ENCODE measurements at places on chromosomes 11 and 22. TPM values are rescaled to one million over a fixed set of nuclear protein-coding genes. Genes with fewer than 3 reads are reported as not detected.
A peak's percentile ranks its signal among the peaks of the same experiment; 100 is the strongest.

GRCh38 chr11:43278193-43278956 is 33.4 kb upstream of the API5 start:
- H3K27me3 ChIP-seq, result peaks cover 19% of the 10 kb centered on the region
- no peak overlapping the region for H3K27ac ChIP-seq
- H3K4me1 ChIP-seq, result no peaks in the 10 kb centered on the region
- no peak overlapping the region for H3K4me3 ChIP-seq

DNA sequence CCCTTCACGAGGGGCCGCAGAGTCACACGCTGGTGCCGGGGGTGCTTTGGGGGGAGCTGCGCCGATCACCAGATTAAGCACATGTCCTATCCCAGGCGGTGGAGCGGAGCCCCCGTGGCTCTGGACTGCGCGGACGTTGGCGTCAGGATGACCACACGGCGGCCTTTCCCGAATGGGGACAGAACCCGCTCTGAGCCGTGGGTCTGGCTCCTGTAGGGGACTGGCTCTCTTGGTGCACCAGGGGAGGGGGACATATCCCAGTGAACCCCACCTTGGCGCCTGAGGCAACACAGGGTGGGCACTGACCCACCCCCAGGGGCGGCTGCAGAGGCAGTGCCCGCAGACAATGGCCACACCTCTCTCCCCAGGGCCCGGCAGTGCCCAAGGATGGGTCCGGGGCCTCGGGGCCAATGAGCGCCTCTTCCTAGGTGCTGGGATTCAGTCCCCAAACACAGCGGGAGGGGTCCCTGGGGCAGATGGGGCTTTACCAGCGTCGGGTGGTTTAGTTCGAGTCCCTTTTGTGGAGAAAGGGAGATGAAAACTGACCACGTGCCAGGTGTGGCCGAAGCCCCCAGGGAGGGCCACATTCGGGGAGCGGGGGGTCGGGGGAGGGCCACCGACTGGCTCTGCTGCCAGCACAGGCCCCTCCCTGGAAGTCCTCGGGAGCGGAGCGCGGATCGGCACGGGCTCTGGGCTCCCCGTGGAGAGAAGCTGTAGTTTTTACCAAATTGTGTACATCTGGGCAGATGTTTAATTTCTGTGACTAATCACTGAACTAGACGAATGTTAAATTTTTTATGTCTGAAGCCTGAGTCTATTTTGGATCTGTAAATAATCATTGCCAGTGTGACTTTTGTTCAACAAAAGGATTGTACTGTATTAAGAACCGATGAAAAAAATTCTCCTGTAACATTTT is 58.9 kb downstream of the GRAMD4 start:
- peak overlapping the region; percentile 67 for H3K27ac ChIP-seq
- H3K4me1 ChIP-seq, result peaks cover 44% of the 10 kb centered on the region
- H3K27me3 ChIP-seq, result no peaks in the 10 kb centered on the region
- DNase-seq, result no peak

BLID gene
- total RNA-seq, result not detected

GLYATL1 gene
- not detected for total RNA-seq

GRCh38 chr11:4118107-4118506 is 23.5 kb downstream of the RRM1 start:
- no peak overlapping the region for H3K4me3 ChIP-seq
- H3K27ac ChIP-seq, result no peak overlapping the region
- H3K27me3 ChIP-seq, result no peaks in the 10 kb centered on the region

INS gene
- total RNA-seq, result not detected

DNA sequence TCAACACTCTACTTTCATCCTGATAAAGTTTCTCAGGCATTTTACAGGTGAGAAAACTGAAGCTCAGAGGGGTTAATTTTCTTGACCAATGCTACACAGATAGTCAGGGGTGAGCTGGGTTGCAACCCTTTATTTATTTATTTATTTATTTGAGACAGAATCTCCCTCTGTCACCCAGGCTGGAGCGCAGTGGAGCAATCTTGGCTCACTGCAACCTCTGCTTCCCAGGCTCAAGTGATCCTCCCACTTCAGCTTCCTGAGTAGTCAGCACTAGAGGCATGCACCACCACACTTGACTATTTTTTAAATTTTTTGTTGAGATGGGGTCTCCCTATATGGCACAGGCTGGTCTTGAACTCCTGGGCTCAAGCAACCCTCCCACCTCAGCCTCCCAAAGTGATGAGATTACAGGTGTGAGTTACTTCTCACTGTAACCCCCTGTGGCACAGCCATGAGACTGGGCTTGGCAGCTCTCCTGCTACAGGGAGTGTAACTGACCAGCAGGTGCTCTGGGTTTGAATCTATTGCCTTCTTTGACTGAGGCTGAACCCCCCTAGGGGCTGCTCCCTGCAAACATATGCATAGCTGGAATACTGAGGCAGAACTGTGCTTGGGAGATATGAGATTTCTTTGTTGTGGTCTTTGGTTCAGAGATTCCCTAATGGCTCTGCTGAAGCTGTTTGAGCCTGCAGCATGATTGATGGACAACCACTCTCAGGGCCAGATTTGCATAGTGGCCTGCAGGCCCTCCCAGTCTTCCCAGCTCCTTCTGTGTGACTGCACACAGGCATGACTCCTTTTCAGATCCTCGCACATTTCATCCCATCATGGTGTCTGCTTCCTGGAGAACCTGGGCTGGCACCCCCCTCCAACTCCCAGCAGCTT is 6.1 kb downstream of the C11orf96 start:
- no peak for DNase-seq
- peaks cover 23% of the 10 kb centered on the region for H3K4me1 ChIP-seq
- H3K36me3 ChIP-seq, result no peaks in the 10 kb centered on the region
- no peak overlapping the region for H3K27ac ChIP-seq

GRCh38 chr11:63869171-63869591 is 30.3 kb downstream of the MARK2 start:
- no peaks in the 10 kb centered on the region for H3K27me3 ChIP-seq
- no peak overlapping the region for H3K4me3 ChIP-seq
- H3K4me1 ChIP-seq, result peaks cover 24% of the 10 kb centered on the region
- DNase-seq, result no peak

- no peaks in the 10 kb centered on the region for H3K27me3 ChIP-seq
- peaks cover 3% of the 10 kb centered on the region for H3K36me3 ChIP-seq
- H3K4me1 ChIP-seq, result no peaks in the 10 kb centered on the region
- H3K27ac ChIP-seq, result no peak overlapping the region
These were observed 13.0 kb downstream of the SCN4B start for GRCh38 chr11:118139578-118139977.
